Motor neuron (in vitro differentiated cells): ENCODE measurements at places on chromosomes 16 and 17. TPM values are rescaled to one million over a fixed set of nuclear protein-coding genes. Genes with fewer than 3 reads are reported as not detected.

The BCO1 gene
- 0.21 TPM in 1 of 2 replicates, not detected in the other for total RNA-seq

The FBXO31 gene
- 13.5 and 13.6 TPM in 2 replicates for total RNA-seq

DNA sequence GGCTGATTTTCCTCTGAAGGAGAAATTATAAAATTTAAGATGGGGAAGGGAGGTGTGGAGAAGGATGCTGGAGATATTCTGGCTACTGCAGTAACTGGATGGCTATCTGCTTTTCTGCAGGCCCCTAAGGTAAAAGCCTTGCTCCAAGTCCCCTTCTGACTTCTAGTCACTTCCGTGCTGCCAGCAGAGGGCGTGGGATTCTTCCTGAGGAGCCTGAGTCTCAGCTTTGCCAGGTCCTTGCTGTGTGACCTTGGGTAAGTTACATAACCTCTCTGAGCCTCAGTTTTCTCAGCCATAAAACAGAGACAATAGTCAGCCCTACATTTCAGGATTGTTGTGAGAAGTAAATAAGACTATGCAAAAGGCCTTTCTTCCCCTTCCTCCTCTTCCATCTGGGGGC is 24.3 kb upstream of the TMEM220 start:
- no peak for ATAC-seq

GRCh38 chr17:4674685-4674998 is 29.3 kb downstream of the PELP1 start:
- no peak for ATAC-seq

GRCh38 chr16:14263011-14263410 is 191.9 kb downstream of the MRTFB start:
- no peak for ATAC-seq
